ENCODE measurements at places on chromosomes 12 and 14.

DNA sequence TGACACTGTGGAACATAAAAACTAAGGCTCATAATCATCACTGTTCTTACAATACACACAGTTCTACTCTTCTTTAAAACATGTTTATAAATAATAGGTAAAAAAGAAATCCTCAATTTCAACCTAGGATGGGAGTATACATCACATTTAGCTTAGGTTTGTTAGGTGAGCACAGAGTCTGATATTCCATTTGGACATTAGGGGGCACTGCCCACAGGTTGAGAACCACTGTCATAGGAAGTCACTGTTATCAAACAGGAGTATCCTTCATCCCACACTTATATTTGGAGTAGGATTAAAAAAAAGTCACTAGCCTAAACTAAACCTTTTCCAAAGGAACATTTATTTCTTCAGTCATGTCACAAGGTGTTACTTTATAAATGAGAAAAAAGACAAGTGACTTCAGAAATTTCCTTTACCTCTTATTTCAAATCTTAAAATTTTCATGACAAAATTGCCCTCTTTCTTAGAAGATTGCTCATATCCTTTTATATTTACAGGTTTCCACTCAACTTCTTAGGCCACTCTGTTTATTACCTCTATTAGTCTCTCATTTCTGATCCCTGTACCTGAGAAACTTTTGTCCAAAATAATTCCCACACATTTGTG lies 240.6 kb downstream of the CPNE8 start:
- DNase-seq: no peak

- no peak for DNase-seq
Measured at GRCh38 chr12:92070054-92070863, 75.4 kb downstream of the BTG1 start.

GRCh38 chr12:4870423-4870822 lies 39.3 kb upstream of the KCNA1 start:
- DNase-seq: no peak

- no peak for DNase-seq
Measured at GRCh38 chr12:50753232-50753769, 10.6 kb upstream of the ATF1 start.

DNA sequence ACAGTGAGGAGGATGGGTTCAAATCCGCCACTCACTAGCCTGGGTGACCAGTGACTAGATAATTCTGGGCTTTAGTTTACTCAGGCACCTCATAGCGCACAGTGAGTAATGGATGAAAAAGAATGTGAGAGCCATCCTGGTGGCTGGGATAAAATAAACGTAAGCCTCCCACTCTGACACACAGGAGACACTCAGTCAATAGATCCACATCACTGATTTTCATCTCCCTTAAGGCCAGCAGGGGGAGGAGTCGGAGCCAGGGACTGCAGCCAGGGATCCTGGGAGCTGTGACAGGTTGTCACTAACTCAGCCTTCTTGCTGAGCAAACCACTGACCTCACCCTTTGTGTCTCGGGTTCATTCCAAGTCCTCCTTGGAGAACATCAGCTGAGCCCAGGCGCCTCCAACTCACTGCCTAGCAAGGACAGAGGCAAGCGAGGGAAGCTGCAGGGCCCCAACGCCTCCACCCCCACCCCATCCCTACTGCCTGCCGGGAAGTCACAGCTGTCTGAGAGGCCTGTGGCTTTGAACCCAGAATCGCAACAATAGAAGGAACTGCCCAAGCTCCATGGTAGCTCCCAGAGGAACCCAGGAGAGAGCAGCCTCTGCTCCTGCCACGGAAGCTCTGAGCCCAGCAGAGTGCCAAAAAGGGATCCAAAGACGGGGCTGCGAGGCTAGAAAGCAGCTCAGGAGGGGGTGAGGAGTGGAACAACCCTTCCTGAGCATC lies 30.7 kb downstream of the PXN start:
- DNase-seq: no peak

DNA sequence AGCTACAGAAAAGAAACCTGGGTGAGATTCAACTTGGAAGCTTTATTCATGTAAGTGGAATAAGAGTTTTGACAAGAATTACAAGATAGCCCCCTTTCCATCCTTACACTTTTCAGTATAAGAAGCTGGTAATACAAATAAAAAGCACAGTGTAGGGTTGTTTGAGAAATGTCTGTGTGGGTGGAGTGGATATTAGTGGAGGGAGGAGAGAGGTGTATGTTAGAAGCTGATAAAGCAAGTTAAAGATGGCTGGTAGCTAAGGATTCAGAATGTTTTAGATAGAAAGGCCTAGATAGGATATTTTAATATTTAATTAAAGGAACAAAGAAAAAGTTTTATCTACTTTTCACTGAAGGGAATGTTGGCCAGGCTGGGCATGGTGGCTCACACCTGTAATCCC lies 12.5 kb downstream of the CFAP54 start:
- DNase-seq: no peak

DNA sequence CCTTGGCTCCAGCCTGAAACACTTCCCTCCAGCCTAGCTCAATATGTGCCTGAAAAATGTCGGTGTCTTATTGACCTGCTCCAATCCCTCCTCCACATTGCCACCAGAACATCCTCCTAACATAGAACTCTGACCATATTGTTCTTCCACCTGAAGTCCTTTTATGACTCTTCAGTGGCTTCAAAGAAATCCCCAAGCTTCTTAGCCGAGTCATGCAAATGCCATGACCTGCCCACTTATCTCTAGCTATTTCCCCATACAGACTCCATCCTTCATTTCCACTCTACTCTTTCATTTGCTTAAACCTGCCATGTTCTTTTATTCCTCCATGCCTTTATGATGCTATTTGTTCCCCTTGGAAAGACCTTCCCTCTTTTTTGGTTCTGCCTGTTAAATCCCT lies 568.6 kb downstream of the ETNK1 start:
- no peak for DNase-seq

DNA sequence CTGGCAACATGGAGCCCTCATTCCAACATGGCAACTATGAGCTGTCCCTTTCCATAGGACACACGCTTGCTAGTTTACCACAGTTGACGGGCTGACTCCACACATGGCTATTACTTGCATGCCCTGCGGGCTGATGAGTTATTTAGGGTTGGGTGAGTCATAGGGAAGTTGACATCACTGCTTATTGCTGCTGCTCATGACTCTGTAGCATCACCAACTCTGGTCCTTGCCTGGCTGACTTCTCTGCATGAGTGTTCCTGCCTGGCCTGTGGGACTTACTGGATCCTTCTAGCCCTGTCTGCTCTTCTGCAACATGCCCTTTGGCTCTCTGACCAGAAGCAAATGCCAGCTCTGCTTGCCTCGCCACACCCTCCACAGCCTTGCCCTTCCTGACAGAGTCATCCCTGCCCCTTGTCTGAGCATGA lies 199.5 kb downstream of the ANO6 start:
- no peak for DNase-seq

GRCh38 chr12:31951008-31951407 lies 8.2 kb upstream of the RESF1 start:
- DNase-seq: no peak

- DNase-seq: no peak
Measured at GRCh38 chr12:113227686-113228391, 6.6 kb downstream of the TPCN1 start.

- no peak for DNase-seq
Measured at GRCh38 chr12:29051221-29051620, 97.9 kb upstream of the FAR2 start.

GRCh38 chr14:104393199-104393897 lies 186.2 kb upstream of the C14orf180 start:
- DNase-seq: no peak

GRCh38 chr12:105670672-105671071 lies 340.2 kb downstream of the C12orf75 start:
- no peak for DNase-seq

DNA sequence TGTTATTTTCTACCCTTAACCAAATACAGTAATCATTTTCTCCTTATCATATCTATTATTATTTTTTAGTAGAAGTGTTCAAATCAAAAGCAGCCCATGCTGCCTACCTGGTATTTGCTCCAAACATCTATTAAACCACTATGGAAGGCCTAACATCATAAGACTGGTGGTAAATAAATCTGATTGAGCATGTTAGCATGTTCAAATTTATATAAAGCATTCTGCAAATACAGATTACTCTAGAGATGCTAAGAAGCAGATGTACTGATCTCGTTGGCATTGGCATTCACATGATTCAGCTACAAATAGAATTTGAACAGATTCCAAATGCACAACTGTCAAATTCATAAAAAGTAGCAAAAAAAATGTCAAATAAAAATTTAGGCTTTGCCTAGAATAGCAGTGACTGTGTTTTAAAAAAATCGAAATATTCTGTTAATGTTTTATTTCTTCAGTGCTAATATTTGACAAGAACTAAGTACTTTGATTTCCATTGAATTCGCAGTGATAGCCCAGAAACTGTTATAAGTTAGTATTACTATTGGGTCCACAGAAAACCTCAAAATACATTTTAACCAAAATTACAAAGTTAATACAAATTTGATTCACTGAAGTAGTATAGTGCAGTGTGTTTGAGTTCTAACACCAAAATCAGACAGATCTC lies 9.4 kb upstream of the OSBPL8 start:
- DNase-seq: no peak

DNA sequence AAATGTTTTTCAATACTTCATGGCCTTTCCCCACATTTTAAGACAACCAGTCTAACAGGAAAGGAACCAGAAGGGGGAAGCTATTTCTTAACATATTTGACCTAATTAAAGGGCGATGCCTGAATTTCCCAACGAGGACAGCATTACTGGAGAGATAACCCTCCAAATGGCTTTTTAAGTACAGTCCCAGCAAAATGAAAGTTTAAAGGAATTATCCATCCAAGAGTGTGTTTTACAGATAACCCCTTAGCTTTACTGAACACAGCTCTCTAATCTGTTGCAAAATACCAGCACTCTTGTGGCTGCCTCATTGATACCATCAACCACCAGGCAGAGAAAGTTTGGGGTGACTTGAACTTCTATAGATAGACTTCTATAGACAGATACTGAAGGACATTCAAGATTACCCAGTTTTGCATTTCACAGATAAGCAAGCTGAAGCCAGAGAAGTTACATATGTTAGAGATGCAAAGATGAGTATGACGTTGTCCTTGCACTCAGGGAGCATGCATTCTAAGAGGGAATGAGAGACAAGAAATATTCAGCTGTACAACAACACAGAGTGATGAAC lies 41.3 kb upstream of the DUSP6 start:
- DNase-seq: no peak

GRCh38 chr14:58055497-58056010 lies 96.5 kb downstream of the ARMH4 start:
- DNase-seq: no peak

- no peak for DNase-seq
Measured at GRCh38 chr12:76043377-76043776, 11.8 kb upstream of the PHLDA1 start.

GRCh38 chr12:18868717-18869116 lies 130.8 kb downstream of the CAPZA3 start:
- DNase-seq: no peak

- no peak for DNase-seq
Measured at GRCh38 chr12:13734584-13735152, 246.7 kb downstream of the GRIN2B start.

GRCh38 chr12:229441-230191 lies 15.7 kb upstream of the SLC6A12 start:
- no peak for DNase-seq

DNA sequence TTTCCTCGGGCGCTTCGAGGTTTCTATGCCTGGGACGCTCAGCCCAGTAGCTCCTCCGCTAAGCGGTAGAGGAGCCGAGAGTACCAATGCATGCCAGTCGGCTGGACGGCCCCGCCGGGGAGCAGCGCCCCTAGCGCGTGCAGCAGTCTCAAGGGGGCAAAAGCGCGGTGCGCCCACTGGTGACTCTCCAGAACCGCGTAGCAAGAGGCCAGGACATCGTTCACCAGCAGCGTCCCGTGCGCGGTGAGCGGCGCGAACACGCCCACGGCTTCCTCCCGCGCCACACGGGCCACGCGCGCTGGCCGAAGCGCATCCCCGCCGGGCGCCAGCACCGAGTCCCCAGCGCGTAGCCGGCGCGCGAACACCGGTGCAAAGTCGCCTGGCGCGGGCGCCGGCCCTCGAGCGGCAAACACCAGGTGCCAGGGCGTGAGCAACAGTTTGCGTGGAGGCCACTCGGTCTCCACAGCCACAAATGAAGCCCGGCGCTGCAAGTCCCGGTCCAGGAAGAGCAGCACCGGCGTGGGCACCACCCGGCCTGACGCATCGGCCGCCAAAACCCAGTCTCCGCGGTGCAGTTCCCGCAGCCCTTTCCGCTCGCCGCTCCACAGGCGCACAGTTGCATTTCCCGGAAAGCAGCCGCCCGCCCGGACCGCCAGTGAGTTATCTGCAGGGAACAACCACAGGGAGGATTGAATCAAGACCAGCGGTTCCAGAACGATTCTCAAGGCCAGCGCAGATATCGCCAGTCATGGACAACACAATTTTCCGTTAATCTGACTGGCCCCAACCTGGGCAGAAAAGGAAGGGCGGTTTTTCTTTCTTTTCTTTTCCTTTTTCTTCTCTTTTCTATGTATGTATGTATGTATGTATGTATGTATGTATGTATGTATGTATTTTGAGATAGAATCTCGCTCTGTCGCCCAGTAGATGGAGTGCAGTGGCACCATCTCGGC lies 4.5 kb downstream of the DHH start:
- DNase-seq: no peak

- no peak for DNase-seq
Measured at GRCh38 chr12:128381541-128381940, 114.6 kb downstream of the TMEM132C start.

GRCh38 chr12:67413577-67413976 lies 144.4 kb downstream of the CAND1 start:
- DNase-seq: no peak

DNA sequence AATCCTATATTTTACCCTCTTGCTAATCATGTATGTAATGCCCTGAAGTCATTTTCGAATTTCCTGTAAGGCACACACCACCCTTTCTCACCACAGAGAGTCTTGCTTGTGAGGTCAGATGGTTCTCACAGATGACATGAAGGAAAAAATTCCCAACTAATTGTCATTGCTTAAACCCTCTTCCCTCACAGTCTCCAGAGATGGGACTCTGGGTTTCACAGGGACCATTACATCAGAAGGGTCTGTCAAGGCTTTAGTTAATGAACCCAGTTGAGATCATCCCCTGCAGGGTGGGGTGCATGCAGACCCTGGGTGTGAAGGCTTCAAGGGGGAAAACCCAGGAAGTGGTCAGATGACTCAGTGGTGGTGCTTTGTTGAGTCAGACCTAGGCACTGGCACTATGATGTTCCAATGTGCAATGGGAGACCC lies 229.6 kb downstream of the BCAT1 start:
- DNase-seq: no peak

DNA sequence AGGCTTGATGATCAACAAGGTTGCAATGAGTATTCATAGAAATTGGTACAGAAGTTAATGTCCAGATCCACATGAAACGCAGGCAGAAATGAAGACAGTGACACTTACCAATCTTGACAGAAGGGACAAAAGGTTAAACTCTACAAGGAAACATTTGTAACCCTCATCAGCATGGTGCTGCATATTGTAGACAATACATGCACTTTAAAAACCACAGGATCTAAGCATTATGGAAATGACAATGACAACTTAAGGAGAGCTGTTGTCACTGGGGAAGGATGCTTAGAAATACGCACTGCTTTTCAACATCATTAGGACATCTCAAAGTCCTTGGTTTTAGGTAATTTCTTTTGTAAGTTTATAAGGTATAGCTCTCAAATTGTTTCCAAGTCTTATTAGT lies 130.6 kb downstream of the ATP23 start:
- no peak for DNase-seq

All from activated T-cell treated with anti-CD3 and anti-CD28 coated beads for 1 hour (primary cell).